ENCODE measurements at places on chromosomes 3 and 15. TPM values are rescaled to one million over a fixed set of nuclear protein-coding genes. Genes with fewer than 3 reads are reported as not detected.
A peak's percentile ranks its signal among the peaks of the same experiment; 100 is the strongest.

DNA sequence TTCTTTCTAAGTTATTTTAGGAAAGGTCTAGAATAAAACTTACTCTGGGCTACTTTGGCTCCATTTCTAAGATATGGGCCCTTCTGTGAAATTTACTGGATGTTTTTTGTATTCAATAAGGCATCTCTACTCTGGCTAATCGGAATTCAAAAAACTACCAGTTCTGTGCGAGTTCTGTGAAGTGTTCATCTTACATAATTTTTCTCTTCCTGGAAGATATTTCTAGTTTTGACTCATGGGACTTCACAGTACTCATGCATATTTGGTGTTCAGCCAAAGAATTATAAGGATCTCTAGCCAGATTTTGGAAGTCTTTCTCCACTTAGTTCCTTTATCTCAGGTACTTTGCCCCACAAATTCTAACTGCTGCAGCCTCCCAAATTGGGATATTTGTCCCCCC lies 46.4 kb upstream of the MBNL1 start:
- no peak for DNase-seq

DNA sequence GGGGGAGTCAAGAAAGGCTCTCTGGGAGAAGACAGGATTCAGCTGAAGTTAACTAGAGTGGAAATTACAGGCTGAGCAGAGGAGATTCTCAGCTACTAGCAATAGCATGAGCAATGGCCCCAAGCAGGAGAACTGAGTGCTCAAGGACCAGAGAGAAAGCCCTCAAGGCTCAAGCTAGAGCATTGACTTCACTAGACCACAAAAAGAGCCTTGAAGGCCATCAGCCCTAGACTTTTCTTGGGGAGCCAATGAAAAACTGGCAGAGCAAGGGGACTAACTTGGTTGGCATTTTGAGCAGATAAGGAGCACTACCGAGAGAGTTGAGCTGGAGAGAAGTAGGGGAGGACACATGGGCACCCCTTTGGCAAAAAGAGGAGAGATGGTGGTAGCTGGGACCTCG lies 277.6 kb downstream of the FEZF2 start:
- no peak for DNase-seq

- DNase-seq = no peak
These were observed 440.3 kb upstream of the DPH6 start for GRCh38 chr15:35986191-35986721.

DNA sequence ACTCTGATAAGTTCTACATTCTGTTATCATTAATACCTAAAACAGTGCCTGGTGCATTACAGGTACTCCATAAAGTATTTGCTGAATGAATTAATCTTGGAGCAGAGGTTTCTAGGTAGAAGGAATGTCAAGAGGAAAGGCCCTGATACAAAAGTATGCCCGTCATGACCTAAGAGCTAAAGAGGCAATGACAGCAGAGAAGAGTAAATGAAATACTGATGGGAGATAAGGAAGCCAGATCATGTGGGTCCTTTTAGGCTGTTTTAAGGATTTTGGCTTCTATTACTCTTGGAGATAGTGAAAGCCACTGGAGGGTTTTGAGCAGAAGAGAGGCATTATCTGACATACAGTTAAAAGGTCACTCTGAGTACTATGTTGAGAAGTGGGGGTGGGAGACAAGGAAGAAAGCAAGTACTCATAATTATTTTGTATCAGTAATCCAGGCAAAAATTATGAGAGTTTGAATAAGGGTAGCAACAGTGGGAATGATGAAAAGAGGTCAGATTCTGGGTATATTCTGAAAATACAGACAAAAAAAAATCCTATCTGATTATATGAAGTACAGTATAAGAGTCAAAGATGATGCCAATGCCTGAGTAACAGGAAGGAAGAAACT lies 48.3 kb downstream of the DENND4A start:
- DNase-seq = no peak

DNA sequence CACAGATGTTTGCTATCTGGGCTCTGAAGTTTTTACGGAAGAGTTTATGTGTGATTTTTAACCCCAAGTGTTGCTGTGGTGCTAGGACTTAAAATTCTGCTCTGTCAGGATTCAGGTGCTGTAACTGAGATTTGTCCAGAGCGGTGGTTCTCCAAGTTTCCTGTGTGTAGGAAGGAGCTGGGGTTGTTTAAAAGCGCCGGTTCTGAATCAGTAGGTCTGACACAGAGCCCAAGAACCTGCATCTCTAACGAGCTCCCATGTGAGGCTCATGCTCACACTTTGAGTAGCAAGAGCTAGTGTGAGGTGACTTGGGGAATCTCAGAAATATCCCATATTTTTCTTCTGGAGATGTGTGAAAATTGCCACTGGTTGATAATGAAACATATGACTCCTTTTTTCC lies 325.5 kb downstream of the SATB1 start:
- DNase-seq = no peak

- no peak for DNase-seq
These were observed 208.1 kb downstream of the SLCO3A1 start for GRCh38 chr15:92061511-92062195.

DNA sequence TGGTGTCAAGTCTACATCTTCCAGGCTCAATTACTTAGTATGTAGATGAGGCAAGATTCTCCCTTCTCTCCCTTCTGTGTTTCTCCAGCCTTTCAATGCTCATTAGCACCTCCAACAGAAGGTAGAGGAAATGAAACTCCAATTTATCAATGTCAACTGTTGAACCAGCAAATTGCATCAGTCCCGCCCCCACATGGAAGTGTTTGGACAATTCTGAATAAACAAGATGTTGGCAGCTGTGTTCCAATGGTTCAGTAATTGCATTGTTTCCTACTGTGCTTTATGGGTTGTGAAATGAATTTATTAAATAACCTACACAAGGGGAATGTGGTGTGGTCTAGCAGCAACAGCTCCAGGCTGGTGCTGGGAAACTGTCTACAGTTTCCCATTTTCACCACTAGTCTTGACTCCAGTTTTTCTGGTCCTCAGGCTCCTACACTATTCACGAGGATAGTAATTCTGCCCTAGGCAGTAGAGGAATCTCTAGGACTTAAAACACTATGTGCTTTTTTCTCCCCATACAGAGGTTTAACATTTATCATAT lies 91.9 kb downstream of the MB21D2 start:
- no peak for DNase-seq

Gene C3orf22
- not detected for total RNA-seq

Gene STRIT1
- not detected for total RNA-seq

GRCh38 chr3:47056705-47057104 lies 77.2 kb downstream of the NBEAL2 start:
- no peak for DNase-seq

DNA sequence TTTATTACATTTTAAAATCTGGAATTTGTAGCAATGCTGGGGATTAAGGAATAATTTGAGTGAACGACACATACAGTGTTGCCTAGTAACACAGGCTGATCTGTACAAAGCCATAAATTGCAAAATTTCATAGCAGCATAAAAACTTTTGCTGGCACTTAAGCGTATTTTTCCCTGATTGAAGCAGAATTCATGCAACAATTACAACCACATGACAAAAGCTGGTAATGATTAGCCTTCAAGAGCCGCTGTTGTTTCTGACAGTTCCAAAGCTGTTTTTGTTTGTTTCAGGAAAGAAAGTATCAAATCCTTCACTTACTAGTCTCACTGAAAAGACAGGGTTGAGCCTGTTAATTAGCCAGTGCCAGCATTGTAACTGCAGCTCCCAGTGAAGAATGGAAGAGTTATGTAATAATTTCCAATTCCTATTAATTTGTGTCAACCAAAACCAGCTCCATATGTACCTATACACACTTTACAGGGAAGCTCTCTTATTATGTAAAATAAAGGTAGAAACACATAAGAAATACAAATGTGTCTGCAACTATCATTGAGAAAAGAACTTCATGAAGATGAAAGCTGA lies 60.7 kb downstream of the AGTR1 start:
- no peak for DNase-seq

DNA sequence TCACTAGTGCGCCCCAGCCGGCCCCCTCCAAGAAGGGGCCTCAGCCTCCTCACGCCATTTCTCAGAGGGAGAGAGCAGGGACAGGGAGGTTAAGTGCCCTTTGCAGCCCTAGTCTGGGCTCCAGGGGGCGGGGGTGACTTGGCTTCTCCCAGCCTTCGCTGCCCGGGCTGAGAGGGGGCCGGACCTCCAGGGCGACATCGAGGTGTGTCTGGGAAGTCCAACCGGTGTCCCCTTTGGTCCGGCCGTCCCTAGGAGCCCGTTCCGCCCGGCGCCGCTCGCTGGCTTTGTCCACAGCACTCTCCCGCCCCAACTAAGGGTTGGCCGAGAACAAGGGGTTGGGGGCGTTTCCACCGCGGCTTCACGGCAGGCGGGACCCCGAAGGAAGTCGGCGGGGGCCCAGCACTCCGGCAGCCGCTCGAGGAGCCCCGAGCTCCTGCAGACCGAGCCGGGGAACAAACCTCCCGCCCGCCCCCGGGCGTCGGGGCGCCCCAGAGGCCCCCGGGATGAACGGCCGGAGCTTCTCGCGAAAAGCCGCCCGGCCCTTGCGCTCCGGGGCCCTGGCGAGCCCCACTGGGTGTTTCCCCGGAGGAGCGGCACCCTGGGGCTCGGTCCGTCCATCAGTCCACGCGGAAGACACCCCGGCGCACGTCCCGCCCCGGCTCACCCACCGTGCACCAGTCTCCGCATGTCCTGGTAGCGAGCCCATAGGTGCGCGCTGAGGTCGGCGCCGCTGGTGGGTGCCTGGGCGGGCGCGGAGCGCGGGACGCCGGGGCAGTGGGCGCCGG lies 627 bp downstream of the NT5DC2 start:
- DNase-seq = peak; percentile 90

GRCh38 chr15:41804361-41804760 lies 23.5 kb upstream of the JMJD7 start:
- DNase-seq = no peak

GRCh38 chr3:187997946-187998561 lies 155.9 kb upstream of the LPP start:
- no peak for DNase-seq

DNA sequence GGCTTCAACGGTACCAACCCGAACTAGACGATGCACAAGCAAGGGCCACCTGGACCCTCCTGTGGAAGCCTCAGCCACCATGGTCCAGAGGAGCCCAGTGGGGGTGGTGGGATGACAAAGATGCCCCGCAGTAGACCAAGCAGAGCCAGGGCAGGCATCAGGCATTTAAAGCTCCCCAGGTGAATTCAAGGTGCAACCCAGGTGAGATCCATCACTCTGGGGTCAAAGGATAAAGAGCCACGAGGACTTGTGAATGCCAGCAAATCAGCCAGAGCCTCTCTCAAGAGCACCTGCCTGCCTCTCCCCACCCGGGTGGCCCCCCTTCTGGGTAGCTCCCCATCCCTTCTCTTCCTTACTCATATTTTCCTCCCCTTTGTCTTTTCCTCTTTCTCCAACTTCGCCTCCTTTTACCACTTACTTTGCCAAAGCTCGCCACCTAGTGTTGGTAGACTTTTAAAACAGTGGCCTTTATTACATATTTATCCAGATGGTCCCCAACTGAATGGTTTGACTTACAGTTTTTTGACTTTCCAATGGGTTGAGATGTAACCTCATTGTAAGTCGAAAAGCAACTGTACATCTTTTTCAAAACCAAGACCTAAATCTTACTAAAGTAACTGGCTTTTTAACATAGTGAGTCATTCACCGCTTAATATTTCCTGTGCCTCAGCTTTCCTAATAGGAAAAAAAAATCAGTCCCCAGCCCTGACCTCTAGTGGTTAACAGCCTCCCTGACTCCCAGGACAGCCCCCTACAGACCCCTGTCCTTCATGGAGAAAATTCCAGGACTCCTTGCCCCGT lies 18.8 kb downstream of the PLA2G4F start:
- DNase-seq = peak; percentile 85

- no peak for DNase-seq
These were observed 4.7 kb upstream of the RNF13 start for GRCh38 chr3:149808209-149808829.

DNA sequence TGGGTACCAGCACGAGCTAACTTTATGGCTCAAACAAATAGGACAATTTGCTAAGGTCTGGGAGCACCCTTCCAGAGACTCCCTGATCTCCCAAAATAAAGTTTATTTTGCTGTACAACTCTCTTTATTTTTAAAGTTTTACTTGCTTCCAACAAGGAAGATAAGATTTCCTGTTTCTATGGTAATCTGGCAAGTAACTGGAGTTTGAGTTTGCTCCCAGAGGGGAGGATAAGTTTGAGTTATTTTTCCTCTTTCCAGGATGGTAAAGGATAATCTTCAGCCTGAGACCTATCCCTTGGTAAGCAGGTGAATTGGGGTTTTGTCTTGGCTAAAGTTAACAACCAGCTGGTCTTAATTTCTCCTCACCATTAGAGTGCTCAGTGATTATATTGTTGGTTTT lies 1019.4 kb upstream of the ALCAM start:
- DNase-seq = no peak

All from mesenteric fat pad (tissue), 1 donor.